AG08395 (cell line): ENCODE measurements at places on chromosomes 6 and 20.

DNA sequence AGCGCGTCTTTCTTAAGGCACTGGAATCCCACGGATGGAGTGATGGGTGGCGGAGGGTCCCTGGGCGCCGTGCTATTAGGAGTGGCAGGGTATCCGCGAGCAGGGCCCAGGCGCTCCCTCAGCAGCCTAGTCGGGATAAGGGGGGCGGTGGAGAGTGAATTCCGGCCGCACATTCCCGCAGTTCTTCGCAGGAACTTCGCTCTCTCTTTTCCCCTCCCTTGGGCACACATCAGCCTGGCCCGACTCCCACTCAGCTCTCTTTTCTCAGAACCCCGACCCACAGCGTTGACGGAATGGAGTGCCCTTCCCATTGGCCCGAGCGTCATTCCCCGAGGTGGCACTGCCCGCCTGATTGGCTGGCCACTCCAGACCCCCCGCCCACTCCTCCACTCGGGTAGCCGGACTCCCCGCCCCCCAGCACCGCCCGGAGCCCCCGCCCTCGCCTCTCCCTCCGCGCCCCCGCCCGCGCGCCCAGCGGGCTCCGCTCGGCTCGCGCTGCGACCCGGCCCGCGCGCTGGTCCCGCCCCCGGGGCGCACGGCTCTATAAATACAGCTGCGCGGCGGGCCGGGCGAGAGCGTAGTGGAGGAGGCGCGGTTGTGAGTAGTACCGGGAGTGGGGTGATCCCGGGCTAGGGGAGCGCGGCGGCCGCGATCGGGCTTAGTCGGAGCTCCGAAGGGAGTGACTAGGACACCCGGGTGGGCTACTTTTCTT lies at the start of gene ID4:
Gene ID4 (plus strand): TSS at position 572 of the 712 bp plus-strand sequence. CDS start 385 bp downstream, outside the sequence.
- DNase-seq: peak; percentile 99

GRCh38 chr6:37920667-37921066 lies 101.1 kb downstream of the ZFAND3 start:
- no peak for DNase-seq

DNA sequence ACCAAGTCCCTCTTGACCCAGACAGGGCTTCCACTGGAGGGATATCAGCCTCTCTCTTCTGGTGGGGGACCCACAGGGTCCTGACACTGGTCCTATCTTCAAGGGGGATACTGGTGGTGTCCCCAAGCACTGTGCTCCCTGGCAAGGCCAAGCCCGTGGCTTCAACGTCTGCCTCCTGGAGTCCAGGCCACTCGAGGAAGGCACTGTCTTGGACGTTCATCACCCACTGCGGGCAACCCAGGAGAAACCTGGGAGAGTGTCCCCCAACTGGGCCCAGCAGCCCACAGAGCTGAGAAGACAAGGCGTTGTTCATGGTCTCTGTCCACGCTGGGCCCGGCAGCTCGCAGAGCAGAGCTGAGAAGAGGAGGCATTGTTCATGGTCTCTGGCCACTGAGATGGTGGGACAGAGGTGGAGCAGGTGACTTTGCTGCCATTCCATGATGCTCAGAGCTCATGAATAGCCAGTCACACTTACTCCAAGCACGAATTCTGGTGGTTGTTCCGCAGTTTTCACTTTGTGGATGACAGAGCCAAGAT lies 37.5 kb upstream of the FRMD1 start:
- DNase-seq: no peak

GRCh38 chr6:133917781-133918180 lies 28.9 kb downstream of the TCF21 start:
- no peak for DNase-seq

- no peak for DNase-seq
These were observed 437.8 kb downstream of the UTRN start for GRCh38 chr6:144722925-144723324.

- DNase-seq: peak; percentile 20
These were observed 39.2 kb upstream of the RNF8 start for GRCh38 chr6:37314487-37315156.

DNA sequence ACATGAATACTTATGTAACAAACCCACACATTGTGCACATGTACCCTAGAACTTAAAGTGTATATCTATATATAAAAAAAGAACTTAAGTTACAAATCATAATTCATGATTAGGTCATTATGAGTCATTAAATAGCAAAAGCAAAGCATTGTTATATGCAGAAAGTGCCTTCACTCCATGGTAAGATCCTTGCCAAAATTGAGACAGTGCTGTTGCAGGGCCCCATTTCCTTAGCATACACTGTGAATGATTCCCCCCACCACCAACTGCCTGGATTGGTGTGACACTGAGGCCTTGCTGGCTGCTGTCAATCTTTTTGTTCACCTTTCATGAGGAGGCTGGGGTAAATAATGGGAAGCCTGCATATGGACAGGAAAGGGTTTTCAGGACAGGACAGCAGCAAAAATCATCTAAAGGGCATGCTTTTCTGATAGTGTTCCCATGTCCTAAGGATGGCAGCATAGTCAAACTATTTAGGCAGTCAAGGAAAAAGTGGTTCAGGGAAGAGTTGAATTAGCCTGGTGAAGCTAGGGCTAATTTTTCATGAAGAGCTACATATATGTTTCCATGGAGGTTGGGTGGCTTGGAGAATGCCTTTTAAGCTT lies 188.2 kb upstream of the ASCC3 start:
- no peak for DNase-seq

DNA sequence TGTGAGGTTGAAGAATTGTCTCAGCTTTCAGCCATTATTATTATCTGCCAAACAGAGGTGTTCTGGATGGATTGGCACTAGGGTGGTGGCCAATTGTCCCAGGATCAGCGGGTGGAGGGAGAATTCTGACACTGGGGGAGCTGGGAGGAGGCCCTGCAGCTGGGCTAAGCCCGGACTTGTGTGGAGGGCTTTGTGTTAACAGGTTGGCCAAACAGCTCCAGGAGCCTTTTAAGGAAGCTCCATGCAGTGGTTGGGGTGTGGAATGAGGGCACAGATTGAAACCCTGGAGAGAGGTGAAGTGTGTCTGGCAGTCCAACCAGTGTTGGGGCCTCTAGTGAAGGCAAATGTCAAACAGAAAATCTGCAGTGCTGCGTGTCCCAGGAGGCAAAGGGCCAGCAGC lies 135.8 kb downstream of the IMPG1 start:
- no peak for DNase-seq

GRCh38 chr20:62639765-62640164 lies 2.5 kb upstream of the SLCO4A1 start:
- no peak for DNase-seq

DNA sequence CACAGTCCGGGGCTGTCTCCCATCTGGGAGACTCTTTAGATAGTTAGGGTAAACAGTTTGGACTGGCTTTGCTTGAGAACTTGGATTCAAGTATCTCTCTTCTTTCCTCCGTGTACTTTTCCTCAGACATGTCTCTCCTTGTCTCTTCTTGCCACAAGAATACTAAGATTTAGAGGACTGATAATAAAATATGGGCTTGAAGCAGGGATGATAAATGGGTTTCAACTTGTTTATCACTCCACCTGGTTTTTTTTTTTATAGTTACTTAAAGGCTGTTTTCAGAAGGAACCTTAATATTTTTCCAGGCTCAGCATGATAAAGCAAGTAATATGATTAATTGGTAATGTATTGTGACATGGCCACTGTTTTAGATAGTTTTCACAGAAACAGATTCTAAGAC lies 40.9 kb upstream of the KIF13A start:
- DNase-seq: no peak

GRCh38 chr6:111565326-111566221 lies 40.1 kb downstream of the TRAF3IP2 start:
- DNase-seq: no peak

DNA sequence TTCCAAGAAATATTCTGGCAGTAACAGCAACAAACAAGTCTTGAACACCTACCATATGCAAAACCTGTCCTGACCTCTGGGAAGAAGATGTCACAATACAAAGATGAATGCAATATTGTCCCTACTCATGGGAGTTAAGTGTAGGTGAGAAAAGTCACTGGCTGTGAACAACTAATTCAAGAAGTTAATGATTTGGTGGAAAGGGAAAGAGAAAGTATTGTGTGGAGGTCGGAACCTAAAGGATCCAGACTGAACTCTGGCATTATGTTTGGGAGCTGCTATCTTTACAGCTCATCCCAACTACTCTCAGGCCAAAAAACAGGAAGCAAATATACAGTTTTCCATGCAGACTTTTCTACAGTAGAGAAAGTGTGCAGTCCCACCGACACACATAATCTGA lies 285.3 kb upstream of the PRDM1 start:
- no peak for DNase-seq

GRCh38 chr6:20400456-20401204 lies 1.0 kb upstream of the E2F3 start:
- DNase-seq: no peak

GRCh38 chr6:57044568-57044967 lies 1.9 kb upstream of the KIAA1586 start:
- no peak for DNase-seq

GRCh38 chr20:24948939-24949679 lies at the start of gene CST7:
CST7 (plus strand) TSS chr20:24949269; CDS start chr20:24949506, 237 bp downstream.
- DNase-seq: no peak

DNA sequence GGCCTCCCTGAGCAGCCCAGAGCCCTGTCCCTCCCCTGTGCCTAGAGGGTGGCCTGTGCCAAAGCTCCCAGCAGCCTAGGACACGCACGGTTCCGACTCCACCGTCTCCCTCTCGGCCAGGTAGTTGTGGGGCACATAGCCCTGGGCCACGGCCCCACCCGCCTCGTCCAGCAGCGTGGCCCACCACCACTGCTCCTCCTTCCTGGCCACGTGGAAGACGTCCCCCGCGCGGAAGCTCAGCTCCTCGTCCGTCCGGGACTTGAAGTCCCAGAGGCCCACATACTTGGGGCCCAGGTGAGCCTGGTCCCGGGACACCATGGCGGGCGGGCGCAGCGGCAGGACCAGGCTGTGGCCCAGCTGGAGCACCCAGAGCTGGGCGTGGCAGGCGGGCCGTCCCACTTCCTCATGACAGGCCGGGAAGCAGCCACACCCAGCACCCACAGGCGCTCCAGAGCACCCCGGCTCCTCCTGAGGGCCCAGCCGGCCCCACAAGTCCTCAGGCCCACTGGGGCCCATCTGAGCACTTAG lies at the start of gene PTK6:
Gene PTK6 (minus strand): TSS at position 380 of the 528 bp plus-strand sequence. CDS start 62 bp downstream, at position 318.
- no peak for DNase-seq

DNA sequence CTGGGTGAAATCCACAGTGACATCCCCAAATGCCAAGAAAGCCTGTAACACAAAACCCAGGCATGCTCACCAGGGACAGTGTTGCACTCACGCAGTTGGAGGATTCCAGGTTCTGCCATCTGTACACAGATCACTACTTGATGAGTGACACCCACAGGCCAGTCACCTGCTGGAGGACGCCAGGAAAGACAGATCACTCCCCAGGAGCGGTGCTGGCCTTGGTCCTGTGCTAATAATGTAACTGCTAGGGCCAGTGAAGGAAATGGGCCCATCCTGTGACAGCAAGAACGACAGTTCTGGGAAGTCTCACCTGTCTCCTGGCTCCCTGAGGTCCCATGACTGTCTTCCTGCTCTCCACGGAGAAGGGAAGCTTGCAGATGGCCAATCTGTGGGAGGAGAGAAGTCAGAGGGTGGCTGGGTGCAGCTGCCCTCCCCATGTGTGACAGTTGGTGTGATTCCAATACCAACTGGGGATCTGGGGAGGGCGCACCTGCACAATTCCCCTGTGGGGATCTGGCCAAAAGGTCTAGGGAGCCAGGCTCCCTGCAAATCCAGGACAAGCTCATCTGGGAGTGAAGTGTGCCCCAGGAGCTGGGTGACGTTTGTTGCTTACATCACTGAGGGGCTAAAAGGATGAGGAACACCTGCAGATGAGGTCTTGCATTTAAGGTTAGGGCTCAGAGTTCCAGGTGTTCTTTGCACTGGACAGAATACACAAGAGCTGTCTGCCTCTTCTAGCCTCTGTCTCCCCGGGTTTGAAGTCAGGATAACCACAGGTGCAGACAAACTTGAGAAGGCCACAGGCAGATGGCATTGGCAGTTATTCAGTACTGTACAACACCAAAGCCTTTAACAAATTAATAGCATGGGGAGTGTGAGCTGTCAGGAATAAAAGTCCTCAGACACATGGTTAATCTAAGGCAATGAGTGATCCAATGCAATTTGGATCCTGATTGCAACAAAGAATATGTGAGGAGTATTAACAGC lies 10.3 kb downstream of the ZNF337 start:
- DNase-seq: no peak

DNA sequence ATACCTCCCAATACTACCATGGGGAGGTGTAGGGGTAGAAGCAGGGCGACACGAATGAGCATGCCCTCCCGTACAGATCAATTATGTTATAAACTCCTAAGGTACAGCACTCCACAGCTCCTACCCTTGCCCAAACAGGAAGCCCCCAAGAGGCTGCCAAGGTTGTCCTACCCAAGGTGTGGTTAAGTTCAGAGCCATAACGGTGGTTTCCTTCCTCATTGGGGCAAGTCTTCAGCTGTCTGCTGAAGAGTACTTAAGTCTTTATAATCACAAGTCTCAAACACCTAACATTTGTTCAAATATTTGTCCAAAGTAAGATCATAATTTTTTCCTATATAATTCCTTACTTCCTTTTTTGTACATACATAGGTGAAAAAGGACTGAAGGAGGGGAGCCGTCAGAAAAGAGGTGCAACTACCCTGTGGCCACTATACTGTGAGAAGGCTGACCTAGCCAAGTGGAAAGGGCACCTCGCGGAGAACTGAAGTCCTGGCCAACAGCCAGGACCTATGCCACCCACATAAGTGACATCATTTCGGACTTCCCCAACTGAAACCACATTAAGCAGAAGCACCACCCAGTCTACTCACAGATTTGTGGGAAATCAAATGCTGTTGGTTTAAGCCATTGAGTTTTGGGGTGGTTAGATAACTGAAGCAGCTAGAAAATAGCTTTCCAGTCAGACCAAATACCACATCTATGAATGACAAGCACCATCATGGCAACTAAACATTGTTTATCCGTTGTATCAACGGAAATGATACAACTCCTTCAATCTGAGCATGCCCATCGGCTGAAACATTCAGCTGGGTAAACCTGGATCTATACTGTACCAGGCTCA lies 2.9 kb upstream of the RAB22A start:
- no peak for DNase-seq

- DNase-seq: peak; percentile 74
These were observed 39.0 kb downstream of the B4GALT5 start for GRCh38 chr20:49674383-49675352.

DNA sequence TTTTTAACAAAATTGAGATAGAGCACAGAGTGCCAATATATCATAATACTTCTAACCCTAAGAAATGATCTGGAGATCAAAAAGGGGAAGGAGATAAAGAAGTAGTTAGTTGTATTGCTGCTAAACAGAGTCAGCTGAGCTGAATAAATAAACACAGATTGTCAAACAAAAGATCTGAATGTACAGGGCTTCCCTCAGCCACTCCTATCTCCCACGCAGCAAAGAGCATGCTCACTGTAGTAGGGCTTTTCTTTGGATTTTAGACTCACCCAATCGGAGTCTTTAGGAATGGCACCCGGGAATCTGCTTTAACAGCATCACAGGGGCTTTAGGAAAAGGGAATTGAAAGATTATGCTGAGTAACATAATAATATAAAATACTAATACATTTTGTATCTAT lies 222.2 kb upstream of the STXBP5 start:
- DNase-seq: no peak

- DNase-seq: no peak
These were observed 16.0 kb downstream of the THBS2 start for GRCh38 chr6:169237496-169238134.
